ENCODE measurements at places on chromosomes 2 and 18. TPM values are rescaled to one million over a fixed set of nuclear protein-coding genes. Genes with fewer than 3 reads are reported as not detected.

DNA sequence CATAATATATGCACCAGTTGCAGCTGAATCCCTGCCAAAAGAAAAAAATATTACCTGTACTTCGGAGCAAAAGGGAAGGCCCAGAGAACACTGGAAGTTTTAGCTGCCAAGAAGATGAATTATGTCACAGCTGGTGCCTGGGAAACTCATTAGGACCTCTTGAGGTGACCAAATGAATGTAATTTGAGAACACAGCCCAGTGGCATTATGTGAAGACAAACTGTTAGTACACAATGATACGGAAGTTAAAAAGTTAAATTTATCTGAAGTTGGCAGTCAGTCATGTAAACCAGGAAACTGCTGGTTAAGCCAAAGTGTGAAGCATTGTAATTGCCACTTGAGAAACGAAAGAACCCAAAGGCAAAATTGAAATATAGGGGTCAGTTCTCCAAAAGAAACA, 80.7 kb downstream of the EML4 start:
- DNase-seq = no peak

- no peak for DNase-seq
These were observed 29.5 kb upstream of the ODC1 start for GRCh38 chr2:10477443-10478297.

DNA sequence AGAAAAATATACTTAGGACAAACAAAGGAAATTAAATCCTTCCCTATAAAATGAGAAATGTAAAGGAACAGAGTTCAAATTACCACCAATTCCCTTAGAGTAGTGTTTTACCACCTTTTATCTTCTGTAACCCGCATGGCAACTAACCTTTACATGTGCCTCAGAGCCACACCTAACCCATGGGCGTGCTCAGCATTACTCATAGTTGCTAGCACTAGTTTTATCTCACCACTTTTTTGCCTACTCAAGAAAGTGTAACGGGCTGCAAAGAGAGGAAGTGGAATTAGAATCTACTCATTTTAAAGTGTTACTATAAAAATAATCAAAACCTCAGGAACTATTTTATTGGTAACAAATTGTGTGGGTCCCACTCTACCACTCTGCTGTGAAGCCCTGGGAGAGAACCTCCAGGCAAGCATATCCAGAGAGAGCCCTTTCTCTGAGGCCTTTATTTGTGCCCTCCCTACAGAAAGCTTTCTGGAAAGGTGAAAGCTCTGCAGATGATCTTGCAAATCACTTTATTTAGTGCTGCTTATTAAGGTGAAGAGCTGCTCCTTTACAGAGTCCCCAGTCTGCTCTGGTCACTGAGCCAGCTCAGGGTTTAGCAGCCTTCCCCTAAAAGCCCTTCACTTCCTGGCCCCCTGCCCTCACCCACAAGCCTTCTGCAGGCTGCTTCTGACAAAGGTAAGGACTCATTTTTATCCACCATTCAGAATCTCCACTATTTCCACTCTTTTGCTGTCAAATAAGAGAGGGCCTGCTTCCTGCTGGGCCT, 98.8 kb downstream of the TRABD2A start:
- no peak for DNase-seq

- DNase-seq = no peak
These were observed 32.4 kb upstream of the CCDC150 start for GRCh38 chr2:196607073-196607472.

GRCh38 chr2:2828774-2829368, 497.8 kb upstream of the MYT1L start:
- DNase-seq = no peak

Gene CYTIP
- total RNA-seq = 12.5 TPM

Gene GNLY
- total RNA-seq = 3.2 TPM

DNA sequence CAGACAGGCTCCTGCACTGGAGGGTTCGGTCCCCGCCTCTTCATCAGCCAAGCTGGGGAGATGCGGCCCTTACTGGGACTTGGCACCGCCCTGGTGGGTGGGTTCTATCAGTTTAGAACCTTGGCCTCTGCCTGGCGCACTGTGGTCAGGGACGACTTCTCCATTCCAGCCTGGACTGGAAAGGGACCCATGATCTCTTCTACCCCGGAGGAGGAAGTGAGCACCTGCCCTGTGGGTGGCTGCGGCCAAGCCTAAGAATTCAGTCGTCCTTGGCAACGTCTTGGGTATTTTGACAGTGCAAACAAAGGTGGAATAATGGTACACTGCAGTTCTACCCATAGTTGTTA, 106.9 kb upstream of the CD302 start:
- no peak for DNase-seq
